NCI-H524 (cell line): ENCODE measurements at places on chromosomes 1 and 21.
A peak's percentile ranks its signal among the peaks of the same experiment; 100 is the strongest.

DNA sequence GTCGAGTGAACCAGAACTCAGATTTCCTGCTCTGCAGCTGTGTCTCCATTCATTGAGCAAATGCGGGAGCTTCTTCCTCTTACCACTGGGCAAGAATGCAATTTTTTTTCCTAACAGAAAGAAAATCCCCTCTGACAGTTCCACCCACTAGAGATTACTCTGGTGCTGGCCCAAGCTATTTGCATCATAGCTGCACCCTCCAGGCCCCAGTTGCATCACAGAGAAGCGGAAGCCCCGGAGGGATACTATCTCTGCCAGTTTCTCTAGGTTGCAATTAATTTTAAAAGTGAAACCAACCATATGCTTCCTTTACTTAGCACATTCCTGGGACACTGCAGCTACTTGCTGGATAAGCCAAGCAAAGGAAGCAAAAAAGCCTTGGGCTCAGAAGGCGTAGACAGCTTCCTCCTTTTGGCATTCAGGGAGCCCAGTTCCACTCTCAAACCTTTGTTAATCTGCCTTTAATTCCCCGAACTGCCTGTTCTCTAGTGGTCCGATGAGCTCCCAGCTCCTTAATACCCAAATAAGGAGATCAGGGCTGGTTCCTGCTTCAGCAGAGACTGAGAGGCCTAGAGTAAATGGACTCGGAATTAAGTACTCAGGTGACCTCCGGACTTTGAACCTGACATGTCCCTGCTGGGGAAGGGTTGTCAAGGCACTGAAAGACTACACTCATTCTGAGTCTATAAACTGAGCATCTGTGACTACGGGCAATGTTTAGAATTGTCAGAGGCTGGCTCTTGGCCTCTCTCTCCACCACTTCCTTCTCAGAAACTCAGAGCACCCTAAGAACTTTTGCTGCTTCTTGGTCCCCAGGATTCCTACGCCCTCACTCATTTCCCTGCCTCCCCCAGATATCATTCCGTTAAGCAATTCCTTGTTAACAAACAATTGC is 72.5 kb upstream of the TNFSF18 start:
- DNase-seq, result no peak

GRCh38 chr1:15843826-15844572 is 3.5 kb upstream of the SPEN start:
- DNase-seq, result no peak

- DNase-seq, result no peak
These were observed 15.1 kb downstream of the PCP4 start for GRCh38 chr21:39882151-39882838.

DNA sequence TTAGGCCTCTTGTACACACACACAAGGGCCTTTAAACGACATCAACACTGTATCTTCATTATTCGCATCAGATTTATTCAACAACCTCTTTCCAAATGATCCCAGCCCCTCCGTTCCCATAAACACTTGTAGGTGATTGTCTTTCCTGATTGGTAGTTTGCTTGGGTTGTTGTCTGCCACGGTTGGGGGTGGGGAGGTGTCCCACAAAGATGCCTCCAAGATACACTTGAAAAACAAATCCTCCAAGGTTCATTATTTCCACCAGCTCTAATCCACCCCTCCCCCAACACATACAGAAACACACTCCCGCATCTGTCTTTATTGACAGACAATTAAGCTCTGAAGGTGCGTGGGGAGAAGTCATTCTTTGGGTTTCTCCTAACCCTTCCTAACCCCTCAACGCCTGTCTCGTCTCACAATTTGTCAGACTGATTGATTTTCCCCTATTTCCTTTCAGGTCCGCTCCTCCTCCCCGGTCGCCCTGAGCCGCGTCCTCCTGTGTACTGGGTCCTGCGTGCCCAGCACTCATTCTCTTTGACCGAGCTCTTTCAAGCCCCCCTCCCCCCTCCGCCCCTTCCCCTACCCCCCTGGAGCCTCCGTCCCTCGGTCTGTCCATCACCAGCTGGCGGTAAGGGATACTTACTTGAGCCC is 1.4 kb downstream of the WDR26 start:
- peak; percentile 66 for DNase-seq

GRCh38 chr1:239321877-239322276 is 64.5 kb upstream of the CHRM3 start:
- no peak for DNase-seq

- no peak for DNase-seq
These were observed 234.7 kb downstream of the CACNA1E start for GRCh38 chr1:181718034-181718433.

DNA sequence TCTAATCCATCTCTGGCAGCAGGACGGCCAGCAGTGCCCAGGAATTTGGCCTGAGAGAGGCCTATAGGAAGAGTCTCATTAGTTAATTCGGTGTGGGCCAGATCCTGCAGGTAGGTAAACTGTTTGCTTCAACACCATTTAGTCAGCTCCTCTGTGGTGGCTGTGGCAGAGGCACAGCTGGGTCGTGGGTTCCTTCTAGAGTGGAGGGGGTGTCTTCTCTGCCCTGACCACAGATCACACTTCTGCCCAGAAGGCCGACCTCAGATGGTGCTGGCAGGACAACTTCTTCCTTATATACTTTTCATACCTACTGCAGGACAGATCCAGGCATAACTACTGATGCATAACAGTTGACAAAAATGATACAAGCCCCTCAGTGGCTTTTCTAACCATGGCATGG is 281.4 kb downstream of the RPS6KC1 start:
- DNase-seq, result no peak

GRCh38 chr1:212710566-212710965 is 10.9 kb upstream of the BATF3 start:
- no peak for DNase-seq

DNA sequence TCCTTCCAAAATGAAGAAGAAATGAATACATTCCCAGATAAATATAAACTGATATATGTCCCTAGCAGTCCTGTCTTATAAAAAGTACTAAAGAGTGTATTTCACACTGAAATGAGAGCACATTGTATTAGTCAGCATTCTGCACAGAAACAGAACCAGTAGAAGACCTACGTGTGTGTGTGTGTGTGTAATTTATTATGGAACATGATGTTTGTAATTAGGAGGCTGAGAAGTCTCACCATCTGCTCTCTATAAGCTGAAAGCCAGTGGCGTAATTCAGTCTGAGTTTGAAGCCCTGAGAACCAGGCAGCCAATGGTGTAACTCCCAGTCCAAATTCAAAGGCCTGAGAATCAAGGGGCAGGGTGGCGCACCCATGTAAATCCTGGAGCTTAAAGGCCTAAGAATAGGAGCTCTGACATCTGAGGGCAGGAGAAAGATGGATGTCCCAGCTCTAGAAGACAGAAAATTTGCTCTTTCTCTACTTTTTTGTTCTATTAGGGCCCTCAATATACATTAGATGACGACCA is 146.5 kb upstream of the LYPLAL1 start:
- peak; percentile 12 for DNase-seq

DNA sequence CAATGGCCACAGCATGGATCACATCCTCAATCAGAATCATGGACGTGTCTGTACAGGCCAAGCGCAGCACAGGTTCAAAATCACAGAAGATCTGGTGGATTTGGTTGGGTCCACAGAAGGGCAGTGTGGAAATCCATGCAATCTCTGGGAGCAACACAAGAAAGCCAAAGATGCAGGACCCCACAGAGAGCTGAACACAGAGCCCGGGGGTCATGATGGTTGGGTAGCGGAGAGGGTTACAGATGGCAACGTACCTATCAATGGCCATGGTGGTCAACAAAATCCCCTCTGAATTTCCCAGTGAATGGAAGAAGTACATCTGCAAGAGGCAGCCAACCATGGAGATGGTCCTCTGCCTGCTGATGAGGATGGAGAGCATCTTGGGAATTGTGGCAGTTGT is 3.9 kb upstream of the OR6K3 start:
- DNase-seq, result no peak

DNA sequence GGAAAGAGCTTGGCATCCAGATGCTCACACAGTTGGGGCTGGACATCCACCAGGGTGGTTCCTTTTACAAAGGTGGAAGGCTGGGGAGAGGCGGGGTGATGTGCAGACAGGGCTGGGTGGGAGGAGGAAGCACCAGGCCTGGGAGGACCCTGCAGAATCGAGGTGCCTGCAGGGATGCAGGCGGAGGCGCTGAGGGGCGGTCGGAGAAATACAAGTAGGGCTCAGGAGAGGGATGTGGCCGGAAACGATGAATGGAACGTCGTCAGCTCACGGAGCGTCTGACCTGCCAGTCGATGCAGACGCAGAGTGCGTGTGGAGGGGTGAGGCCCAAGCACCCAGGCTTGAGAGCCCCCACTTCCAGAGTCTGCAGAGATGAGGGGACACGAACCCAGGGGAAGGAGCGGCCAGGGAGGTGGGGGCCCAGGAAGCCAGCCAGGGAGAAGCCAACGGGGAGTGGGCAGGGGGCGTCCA is 63.4 kb downstream of the TRIM11 start:
- DNase-seq, result no peak
